Foreskin keratinocyte (primary cell): ENCODE measurements at places on chromosomes 1 and 21. TPM values are rescaled to one million over a fixed set of nuclear protein-coding genes. Genes with fewer than 3 reads are reported as not detected.

DNA sequence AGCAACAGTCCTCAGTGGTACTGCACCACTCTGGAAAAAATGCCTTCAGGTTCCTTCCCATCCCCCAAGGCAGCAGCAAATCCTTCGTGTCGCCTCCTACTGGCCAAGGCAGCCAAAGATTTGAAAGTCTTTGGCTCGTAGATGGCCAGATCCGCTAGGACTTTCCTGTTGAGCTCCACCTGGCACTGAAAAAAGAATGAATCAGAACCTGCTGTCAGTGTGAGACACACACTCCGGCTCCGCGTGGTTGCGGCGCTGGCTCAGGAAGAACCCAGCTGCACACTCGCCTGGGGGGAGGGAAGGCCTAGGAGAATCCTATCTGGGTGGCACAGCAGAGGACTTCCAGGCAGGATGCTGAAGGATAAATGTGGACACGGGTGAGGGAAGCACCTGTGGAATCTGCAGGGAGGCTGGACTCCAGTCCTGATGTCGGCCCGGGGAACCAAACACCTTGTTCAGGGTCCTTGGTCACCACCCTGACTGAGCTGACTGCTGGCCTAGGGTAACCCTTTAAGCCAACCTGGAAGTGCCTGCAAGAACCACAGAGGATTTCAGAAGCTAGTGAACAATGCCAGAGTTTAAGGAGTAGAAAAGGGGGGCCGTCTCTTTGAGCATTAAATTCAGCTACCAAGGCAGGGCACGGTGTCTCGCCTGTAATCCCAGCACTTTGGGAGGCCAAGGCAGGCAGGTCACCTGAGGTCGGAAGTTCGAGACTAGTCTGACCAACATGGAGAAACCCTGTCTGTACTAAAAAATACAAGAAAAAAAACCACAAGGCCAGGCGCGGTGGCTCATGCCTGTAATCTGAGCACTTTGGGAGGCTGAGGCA is 3.2 kb upstream of the CCNL2 start:
- DNase-seq, result peak; percentile 78

- DNase-seq, result peak; percentile 40
These were observed 25.1 kb upstream of the PLEKHA6 start for GRCh38 chr1:204384636-204385352.

DNA sequence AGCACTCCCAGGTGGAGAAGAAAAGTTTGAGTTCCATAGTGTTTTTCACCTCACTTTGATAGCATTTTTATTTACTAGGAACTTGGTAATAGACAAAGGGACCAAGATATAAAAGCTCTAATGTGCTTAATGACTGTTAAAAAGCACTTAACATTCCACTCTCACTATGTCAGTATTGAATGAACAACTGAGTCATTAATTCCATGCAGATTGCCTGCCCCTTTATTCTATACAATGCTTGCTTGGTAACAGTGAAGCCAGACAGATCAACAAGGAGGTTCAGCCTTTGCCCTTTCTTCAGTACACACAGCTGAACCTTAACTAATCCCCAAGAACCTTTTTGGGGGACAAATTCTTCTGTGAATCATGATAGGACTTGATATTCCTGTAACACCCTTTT is 425.5 kb downstream of the NUF2 start:
- peak; percentile 21 for DNase-seq

DNA sequence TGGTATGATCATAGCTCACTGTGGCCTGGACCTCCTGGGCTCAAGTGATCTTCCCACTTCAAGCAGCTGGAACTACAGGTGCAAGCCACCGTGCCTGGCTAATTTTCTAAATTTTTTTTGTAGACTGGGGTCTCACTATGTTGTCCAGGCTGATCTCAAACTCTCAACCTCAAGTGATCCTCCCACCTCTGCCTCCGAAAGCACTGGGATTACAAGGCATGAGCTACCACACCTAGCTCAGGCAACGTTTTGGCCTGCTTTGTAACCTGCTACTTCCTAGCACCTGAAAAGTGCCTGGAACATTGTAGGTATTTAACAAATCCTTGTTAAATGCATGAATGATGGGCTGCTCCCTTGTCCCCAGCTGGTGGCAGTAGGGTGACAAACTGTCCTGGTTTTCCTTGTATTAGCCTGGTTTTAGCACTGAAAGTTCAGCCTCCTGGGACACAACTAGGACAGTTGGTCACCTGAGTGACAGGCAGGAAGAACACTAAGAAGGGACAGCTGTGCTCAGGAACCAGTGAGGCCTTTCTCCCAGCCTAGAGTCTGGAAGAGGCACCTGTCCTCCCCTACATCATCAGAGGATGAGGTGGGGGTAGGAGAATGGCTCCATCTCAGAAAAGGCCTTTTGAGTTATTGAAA is 88.5 kb upstream of the CD34 start:
- DNase-seq, result no peak

The GPR3 gene
- total RNA-seq, result 1.9 and 2.4 TPM in 2 replicates

The SPRR2B gene
- total RNA-seq, result 0.18 TPM in 1 of 2 replicates, not detected in the other
